ENCODE measurements at places on chromosomes 13 and 19. TPM values are rescaled to one million over a fixed set of nuclear protein-coding genes. Genes with fewer than 3 reads are reported as not detected.

The TEX101 gene
- total RNA-seq, result not detected

GRCh38 chr13:113835461-113836270 lies 28.2 kb downstream of the GAS6 start:
- no peak for DNase-seq

- no peak for DNase-seq
Observed at GRCh38 chr13:20024702-20025101, 66.2 kb downstream of the ZMYM2 start.

The DAND5 gene
- total RNA-seq, result not detected

DNA sequence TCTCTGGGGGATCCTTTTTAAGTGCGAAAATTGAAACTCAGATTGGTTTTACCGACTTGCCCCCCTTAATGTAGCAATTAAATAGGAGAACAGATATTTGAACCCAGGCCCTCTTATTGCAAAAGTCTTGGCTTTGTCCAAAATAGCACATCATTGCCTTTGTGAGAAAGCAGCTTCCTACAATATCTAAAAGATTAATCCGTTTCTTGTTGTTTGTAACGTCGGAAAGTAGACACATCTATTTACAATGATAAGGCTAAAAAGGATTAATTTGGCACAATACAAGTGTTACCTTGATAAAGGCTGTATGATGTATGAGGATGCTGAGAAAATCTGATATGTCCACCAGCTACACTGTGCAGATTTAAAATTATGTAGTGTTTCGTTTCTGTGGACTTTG lies 108.7 kb upstream of the SLC10A2 start:
- no peak for DNase-seq

DNA sequence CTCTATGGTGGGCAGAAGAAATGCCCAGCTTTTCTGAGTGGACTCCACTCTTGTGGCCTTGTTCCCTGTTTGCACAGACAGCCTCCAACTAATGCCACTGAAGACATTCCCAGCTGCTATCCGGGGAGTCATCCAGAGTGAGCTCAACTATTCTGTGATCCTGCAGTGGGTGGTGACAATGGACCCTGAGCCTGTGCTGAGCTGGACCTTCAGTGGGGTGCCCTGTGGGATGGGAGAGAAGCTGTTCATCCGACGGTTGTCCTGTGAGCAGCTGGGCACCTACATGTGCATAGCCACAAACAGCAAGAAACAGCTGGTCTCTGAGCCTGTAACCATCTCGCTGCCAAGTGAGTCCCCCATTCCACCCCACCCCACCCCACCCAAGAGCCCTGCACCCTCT lies 10.3 kb downstream of the IGSF23 start:
- DNase-seq, result no peak

All from uterus (tissue), 4 donors.